ENCODE measurements at places on chromosomes 11 and 22. TPM values are rescaled to one million over a fixed set of nuclear protein-coding genes. Genes with fewer than 3 reads are reported as not detected.

The FOSL1 gene
- not detected for polyA plus RNA-seq

- no peak for DNase-seq
These were observed 33.8 kb downstream of the TECTA start for GRCh38 chr11:121134741-121135312.

DNA sequence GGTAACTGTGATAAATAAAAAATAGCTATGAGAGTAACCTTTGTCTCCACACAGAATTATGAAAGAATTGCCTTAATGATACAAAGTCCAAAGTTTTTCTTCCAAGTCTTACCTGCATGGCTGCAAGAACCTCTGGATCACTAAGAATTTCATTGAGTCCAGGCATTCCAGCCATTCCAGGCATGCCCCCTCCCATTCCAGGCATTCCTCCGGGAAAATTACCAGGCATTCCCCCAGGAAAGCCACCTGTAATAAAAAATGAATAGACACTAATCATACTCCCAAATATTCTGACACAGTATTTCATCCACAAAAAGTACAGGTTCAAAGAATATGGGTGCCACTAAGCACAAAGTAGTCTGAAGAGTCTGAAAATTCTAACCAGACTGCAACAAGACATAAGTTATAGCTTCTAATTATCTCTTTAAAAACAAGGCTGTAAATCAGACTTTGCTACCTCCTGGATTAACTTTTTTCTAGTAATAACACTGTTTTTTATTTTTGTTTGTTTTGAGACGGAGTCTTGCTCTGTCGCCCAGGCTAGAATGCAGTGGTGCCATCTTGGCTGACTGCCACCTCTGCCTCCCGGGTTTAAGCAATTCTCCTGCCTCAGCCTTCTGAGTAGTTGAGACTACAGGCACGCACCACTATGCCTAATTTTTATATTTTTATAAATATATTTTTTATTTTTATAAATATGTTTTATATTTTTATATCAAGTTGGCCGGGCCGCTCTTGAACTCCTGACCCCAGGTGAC is 8.0 kb upstream of the SLC25A17 start:
- no peak for DNase-seq

The MS4A14 gene
- 0.62 TPM for polyA plus RNA-seq

DNA sequence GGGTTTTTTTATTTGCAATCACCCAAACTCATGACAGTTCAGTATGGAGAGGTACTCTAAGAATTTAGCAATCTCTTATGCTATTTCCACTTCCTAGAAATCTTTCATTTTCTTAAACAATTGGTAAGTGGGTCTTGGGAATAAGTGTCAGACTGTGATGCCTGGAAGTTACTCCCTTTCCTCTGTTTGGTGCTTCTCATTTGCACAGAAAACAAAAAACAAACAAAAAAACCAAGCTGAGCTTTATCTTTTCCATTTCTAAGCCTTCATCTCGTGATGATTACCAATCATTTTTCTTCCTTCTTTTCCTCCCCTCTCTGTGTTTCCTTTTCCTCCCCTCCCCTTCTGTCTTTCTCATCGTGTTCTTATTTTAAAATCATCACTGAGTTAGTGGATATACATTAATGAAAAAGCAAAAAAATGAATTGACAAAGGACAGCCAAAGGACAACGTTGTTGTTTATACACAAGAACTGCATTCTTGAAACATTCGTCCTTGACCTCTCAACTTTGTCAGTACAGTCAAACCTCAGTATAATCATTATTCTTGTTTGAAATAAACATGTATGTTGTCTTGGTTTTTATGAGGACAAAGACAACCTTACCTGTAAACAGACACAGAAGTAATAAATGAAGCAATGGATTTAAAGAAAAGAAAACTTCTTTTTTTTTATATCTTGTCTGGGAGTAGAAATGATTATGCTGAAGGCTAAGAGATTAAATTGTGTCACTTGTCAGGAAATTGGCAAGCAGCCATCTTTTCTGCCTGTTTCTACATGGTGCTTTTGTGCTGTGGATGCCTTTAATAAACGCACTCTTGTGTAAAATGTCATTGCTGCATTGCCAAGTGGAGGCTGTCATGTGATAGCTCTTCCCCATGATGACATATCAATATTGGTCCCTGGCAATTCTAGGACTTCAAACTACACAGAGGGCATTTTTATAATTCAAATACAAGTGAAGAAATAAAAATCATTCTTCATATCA is 803.2 kb upstream of the CCDC90B start:
- no peak for DNase-seq

GRCh38 chr22:20022978-20023613 is 2.2 kb downstream of the TANGO2 start:
- DNase-seq = no peak

GRCh38 chr11:72102631-72102945 is 509 bp downstream of the LAMTOR1 start:
- no peak for DNase-seq

The MAPK1 gene
- polyA plus RNA-seq = 142 TPM

The FIBIN gene
- polyA plus RNA-seq = 17.9 TPM

DNA sequence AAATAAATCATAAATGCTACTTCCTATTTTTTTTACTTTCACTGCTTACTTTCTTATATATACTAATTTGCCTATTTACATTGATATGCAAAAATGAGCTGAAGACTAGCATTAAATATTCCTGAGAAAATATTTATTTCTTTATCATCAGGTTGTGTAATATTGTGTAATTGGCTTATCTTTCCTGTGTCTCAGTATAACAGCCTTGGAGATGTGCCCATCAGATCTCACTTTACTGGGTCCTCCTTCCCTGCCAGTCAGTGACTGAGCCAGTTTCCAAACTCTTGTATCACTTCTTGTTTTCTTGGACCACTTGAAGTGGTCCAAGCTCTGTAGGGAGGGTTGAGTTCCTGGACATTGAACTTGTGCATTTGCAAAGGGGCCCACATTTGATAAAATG is 900.0 kb downstream of the LUZP2 start:
- no peak for DNase-seq

The OR51B4 gene
- polyA plus RNA-seq = 0.35 TPM

DNA sequence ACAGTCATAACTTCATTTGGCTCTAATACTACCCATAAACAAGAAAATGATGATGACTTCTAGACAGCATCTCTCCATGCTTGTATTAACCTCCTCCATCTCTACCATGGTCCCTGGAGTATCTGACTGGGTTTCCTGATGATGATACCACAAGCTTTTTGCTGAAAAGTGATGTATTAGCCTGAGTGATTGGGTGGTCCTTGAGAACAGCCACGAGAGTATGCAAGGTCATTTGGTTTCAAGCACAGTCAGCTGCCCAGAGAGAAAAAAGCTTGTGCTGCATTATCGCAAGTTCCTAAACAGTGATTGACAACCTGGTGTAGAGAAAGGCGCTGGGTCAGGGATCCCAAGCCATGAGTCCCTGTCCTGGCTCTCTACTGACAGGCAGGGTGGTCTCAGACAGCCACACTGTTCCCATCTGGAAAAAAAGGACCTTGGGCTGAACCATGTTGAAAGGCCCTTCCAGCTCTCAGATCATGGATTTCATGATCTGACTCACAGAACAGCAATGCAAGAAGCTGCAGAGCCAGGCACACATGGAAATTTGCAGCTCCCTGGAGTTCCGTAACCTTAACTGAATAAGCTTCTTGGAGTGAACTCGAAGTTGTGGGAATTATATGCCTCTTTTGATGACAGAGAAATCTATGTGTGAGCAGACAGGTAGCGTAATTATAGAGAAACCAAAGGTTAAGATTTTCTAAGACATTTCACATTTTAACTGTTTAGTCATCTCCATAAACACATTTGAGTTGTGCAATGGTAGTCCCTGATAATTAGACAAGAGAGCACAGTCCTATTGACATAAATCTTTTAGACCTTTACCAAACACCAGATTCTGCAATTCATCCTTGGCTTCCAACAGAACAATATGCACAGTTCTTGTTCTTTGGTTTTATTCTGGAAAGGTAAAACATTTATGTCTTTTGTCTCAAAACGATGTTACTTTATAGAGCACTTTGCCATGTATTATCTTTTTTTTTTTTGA is 54.1 kb upstream of the UBASH3B start:
- DNase-seq = no peak

The L3MBTL2 gene
- 27.1 TPM for polyA plus RNA-seq

DNA sequence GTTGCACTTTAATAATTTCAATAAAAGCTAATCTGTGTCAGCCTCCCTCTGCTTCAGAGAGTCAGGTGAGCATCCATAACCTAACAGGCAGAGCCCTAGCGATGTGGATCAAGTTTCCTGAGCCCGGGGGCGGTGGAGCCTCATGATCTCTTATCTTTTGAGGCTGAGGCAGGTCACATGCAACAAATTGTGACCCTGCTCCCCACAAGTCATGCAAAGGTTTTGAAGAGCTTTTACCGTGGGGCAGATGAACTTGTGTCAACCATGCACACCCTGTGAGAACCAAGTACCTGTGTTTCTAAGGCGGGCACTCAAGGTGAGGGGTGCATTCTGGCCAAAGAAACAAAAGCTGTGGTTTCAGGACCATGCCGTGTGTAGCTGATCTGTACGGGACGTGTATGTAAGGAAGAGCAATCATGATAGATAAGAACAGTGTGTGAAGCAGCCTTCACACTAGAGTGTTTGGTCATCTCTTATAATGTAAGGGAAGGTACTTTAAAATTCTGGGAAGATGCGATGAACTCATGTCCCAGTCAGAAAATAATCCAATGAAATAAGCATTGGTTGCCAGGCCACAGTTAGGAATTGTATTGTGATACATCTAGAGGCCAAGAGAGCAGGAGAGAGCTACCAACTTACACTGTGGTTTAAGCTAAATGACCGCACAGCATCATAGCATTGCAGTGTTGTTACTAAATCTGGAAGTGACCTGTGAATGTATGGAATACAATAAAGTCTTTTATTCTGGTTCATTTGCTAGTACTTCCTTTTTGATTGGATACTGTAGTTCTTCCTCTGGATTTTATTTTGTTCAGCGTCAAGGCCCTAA is 49.8 kb downstream of the DKK3 start:
- no peak for DNase-seq

DNA sequence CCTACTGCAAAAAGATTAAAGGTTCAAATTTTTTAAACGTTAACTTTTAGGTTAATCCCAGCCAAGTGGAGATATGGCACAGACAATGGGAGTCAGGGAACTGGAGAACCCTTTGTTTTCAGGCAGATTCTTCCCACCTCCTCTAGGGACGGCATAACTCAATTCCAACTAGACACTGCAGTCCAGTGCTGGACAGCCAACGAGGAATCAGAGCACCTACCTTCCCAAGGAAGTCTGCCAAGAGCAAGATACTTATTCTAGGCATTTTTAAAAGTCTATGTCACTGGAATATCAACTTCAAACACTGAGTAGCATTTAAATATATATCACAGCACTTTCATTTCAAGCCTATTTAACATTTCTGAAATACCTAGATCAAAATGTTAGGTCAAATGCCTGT is 7.3 kb downstream of the CADM1 start:
- no peak for DNase-seq

- no peak for DNase-seq
These were observed 2.4 kb upstream of the SCGB2A2 start for GRCh38 chr11:62267576-62267975.

GRCh38 chr22:30882974-30883533 is 85.5 kb downstream of the MORC2 start:
- no peak for DNase-seq

The MYH9 gene
- 263 TPM for polyA plus RNA-seq

GRCh38 chr11:87260811-87261210 is 223.1 kb downstream of the TMEM135 start:
- no peak for DNase-seq

DNA sequence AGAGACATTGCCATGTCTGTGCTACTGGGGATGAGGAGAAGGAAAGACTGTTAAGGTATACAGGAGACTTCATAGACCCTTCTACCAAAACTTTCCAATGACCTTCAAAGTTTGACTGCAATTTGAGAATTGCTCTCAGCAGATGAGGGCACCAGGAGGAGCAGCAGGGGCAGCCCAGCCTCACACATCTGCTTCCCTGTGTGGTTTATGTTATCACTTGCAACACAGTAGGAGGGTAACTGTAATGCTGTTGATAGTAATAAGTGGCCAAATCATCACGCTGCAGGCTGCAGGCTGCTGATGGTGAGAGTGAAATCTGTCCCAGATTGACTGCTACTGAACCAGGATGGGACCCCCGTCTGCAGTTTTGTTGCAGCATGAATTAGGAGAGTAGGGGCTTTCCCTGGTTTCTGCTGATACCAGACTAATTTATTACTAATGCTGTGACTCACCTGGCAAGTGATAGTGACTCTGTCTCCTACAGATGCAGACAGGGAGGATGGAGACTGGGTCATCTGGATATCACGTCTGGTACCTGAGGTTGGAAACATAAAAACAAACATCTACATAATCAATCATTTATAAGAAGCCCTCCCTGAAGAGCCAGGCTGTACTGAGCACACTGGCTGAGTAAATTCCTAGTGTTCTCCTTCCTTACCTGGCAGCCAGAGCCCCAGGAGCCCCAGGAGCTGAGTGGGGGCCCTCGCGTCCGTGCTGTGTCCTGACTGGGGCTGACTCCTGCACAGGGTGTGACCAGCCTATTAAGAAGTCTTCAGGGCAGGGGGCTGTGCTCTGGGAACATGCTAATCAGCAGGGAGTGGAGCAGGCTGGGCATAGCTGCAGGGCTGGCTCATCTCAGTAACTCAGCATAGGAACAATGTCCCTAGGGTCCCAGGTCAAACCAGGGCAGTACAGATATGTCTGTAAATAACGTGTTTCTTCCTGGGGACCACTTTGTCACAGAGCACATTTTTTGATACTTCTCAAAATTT is 74.4 kb downstream of the GAB4 start:
- no peak for DNase-seq

DNA sequence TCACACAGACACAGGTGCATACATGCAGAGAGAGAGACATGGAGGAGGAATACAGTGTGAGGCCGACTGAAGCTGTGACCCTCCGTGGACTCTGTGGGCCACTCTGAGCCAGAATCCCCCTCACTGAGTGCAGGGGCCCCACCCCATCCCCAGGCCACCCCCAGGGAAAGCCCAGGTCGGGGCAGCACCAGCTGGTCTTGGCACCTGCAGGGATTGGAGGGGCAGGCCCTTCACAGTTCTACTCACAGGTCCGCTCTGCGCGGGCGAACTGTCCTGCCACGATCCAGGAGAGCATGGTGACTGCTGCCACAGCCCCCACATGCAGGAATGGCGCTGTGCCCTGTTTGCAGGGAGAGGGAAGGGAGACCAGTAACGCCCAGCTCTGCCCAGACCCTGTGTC is 16.3 kb upstream of the KLHL35 start:
- DNase-seq = no peak

Measured in left kidney (tissue), 8 donors.